ENCODE measurements at places on chromosomes 1 and 21. TPM values are rescaled to one million over a fixed set of nuclear protein-coding genes. Genes with fewer than 3 reads are reported as not detected.

DNA sequence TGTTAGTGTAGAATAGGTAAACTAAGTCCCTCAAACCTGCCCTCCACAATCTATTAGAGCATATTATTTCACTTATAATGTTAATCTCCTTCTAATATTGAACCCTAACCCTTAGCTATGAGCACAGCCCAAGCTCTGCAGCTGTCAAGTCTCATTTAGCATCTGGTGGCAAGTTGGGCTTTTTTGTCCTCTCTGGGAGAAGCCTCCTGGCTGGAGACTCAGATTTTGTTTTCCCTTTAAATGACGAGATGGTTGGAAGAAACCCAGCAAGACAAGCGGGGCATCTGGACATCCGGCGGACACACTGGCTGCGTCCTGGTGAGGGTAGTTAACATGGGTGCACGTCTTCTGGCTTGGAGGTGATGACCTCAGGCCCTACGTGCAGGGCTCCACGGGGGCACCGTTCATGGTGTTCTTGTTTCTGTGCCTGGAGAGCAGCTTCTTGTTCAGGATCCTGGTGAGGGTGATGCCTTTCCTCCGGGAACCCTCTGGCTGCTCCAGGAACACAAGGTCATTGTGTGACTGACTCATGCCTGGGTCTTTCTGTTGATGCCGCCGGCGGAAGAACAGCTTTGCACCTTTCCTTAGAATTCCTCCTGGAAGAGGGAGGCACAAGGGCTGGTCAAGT is 9.7 kb upstream of the PRDM15 start:
- DNase-seq = no peak

- DNase-seq = no peak
Observed at GRCh38 chr1:30161953-30162352, 561.4 kb downstream of the MATN1 start.

DNA sequence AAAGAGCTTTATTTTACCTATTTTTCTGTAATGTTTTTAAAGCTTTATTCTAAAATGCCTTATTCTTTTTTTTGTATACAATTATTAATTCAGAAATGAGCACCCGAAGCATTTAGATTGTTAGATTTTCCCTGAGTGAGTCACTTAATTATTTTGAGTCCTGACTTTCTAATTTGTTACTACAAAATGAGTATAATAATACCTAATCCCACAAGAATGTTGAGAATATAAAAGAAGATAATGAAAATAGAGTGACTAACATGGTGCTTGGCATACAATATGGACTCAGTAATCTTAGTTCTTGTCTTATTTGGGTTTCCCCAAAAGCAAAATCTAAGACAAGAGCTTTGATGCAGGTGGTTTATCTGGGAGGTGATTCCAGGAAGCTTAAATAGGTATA is 142.2 kb downstream of the LHX8 start:
- DNase-seq = no peak

DNA sequence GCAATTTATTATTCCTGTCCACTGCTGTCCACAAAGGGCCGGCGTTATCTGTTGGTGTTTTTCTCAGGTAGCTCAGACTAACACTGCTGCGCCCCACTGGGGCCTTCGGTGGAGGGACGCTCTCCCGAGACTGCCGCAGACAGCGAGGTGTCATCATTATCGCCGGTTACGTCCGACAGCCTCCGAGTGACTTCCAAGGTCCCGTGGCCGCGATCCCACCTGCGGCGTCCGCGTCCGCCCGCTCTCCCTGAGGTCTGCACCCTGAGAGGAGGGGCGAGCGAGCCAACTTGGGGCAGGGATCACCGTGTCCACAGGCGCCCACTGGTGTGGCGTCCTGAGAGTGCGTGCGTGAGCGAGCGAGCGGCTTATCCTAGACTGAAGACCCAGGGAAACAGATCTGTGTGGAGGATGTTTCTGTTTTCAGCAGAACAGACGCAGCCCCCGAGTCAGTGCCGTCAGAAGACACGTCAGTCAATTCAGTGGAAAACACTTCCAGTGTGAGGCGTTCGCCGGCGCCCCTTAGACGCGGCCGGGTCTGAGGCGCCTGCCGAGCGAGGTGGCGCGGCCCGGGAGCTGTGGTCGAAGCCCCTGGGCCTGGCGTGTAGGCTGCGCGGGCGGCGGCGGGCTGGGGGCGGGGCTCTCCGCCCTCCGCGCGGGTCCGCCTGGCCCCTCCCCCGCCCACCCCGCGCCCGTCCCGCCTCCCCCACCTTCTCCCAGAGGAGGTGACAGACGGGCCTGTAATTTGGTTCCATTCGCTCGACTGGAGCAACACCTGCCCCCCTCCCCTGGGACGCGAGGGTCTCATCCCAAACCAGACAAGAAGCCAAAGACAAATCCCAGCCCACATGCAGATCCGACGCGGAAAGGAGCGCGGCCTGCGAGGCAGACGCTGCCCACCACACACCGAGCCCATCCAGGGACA is 12.6 kb downstream of the NHLH2 start:
- DNase-seq = no peak

DNA sequence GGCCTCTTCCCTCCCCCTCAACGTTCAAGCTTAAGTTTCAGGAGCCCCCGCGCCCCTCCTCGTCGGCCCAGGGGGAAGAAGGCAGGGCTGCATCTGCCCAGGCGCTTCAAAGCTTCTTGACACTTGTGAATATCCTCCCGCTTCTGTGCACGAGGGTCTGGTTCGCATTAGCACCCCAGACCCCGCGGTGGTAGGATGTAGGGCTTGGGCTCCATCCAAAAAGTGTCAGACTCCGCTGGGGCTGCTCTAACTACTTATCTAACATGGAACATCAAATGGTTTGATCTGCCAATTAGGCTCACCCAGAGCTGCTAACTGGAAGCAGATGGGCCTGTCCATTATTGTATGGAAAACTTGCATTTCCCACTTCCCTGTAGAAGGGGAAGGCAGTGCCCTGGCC is 28.9 kb downstream of the TAS1R2 start:
- no peak for DNase-seq

The TOMM40L gene
- 12.3 TPM for total RNA-seq

The S100A1 gene
- 0.74 TPM for total RNA-seq

The DMRTA2 gene
- total RNA-seq = not detected

The CFAP141 gene
- not detected for total RNA-seq
